Right lobe of liver (tissue), 6 donors: ENCODE measurements at places on chromosomes 2 and 18. TPM values are rescaled to one million over a fixed set of nuclear protein-coding genes. Genes with fewer than 3 reads are reported as not detected.

- no peak for DNase-seq
- no peaks in the 10 kb centered on the region for H3K36me3 ChIP-seq
- H3K27me3 ChIP-seq: no peaks in the 10 kb centered on the region
- H3K27ac ChIP-seq: no peak overlapping the region
- H3K4me3 ChIP-seq: no peak overlapping the region
- H3K4me1 ChIP-seq: no peaks in the 10 kb centered on the region
These were observed 338.7 kb downstream of the CDH2 start for GRCh38 chr18:27838225-27838624.

Gene DCDC2C
- not detected for total RNA-seq

DNA sequence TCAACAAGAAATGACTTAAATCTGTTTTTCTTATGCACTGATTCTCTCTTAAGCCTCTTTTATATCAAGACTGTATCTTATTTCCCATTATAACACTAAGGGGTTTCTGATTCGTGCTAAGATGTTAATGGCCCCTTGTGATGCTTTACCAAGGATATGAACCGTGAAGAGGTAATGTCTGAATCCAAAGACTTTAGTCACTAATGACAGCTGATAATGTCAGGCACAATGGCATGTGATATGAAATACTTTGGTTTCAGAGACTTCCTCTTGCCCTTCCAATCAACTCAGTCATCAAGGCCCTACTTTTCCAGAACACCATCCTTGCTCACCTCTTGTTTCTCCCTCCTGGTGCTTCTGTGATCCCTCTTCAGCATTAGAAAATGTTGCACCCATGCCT, 262.8 kb downstream of the KCNE4 start:
- H3K36me3 ChIP-seq: no peaks in the 10 kb centered on the region
- no peak for DNase-seq
- no peak overlapping the region for H3K27ac ChIP-seq
- no peaks in the 10 kb centered on the region for H3K27me3 ChIP-seq
- no peaks in the 10 kb centered on the region for H3K4me1 ChIP-seq
- H3K4me3 ChIP-seq: no peak overlapping the region

DNA sequence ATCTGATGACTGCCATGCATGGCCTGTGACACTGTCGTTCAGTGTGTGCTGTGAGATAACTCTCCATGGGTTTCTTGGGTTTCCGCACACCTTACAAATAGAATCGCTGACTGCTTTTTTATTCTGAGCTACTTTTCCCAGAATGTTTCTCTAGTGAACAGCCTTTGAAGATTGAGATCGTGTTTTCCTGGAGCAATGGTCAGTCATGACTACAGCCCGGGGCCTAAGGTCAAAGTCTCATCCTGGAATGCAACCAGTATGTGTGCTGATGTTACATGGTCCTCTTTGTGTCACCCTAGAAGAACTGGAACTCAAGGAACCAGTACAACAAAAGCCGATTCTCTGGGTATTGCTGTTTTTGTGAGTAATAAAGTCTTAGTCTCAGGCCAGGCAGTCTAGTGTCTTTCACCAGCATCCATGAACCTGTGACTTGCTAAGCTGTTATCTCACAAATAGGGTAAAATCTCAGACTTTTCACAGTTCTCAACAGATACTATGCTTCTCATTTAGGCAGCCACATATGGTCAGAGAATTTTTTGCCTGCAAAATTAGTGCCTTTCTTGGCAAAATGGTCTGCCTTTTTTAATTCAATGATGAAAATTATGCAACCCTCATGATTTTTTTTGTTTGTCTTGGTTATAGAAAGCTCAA, 124.9 kb upstream of the PIEZO2 start:
- no peak for DNase-seq
- H3K4me1 ChIP-seq: peaks cover 1% of the 10 kb centered on the region
- no peaks in the 10 kb centered on the region for H3K36me3 ChIP-seq
- no peak overlapping the region for H3K27ac ChIP-seq

Gene CD8B
- not detected for total RNA-seq

Gene GEN1
- 6.0 TPM for total RNA-seq

DNA sequence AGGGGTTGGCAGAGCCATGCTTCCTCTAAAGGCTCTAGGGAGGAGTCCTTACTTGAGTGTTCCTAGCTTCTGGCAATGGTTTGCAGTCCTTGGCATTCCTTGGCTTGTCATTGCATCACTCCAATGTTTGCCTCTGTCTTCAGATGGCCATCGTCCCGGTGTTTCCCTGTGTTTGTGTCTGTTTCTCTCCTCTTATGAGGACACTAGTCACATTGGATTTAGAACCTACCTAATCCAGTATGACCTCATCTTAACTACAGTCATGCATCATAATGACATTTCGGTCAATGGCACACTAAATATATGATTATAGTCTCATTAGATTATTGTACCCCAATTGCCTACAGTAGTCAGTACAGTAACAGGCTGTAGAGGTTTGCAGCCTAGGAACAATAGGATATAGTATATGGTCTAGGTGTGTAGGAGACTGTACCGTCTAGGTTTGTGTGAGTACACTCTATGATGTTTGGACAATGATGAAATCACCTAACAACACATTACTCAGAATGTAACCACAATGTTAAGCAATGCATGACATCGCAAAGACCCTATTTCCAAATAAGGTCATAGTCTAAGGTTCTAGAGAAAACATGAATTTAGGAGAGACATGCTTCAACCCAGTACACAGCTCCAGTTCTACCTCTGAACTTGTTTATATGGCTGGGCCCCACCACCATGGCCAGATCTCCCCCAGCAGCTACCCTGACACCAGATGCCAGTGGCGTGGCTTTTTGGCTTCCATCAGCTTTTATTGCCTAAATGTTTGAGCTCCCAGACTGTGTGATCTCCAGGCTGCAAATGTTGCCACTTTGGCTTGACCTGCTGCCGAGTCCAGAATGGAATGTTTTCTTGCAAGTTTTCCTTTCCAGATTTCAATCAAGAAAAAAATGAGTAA, 22.1 kb downstream of the SRD5A2 start:
- no peaks in the 10 kb centered on the region for H3K36me3 ChIP-seq
- H3K27me3 ChIP-seq: no peaks in the 10 kb centered on the region
- peak; percentile 54 for DNase-seq
- no peak overlapping the region for H3K4me3 ChIP-seq
